ENCODE measurements at places on chromosomes 16 and 17.
A peak's percentile ranks its signal among the peaks of the same experiment; 100 is the strongest.

- no peak for DNase-seq
Observed at GRCh38 chr16:85707528-85708095, 18.9 kb upstream of the GINS2 start.

GRCh38 chr17:56739376-56739775 is 94.3 kb downstream of the C17orf67 start:
- DNase-seq: no peak

DNA sequence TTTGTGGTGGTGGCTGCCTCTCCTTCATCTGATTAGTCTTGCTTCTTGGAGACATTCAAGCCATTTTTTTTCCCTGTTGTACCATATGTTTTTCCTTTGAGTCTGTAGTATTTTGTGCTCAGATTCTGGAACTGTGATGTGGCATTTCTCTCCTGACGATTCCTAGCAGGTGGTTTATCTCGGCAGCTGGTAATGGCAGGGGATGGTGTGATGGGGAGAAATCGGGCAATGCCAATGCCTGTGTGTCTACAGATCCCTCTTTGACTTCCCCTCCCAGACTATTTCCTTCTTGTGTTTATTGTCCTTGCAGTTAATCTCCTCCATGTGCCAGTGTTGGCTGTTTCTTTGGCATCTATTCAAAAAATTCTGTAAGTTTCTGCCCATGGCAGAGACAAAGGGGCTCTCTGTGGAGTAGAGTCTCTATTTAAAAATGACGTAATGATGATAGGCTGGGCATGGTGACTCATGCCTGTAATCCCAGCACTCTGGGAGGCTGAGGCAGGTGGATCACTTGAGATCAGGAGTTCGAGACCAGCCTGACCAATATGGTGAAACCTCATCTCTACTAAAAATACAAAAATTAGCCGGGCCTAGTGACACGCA is 90.2 kb upstream of the ERCC4 start:
- no peak for DNase-seq

- DNase-seq: no peak
Observed at GRCh38 chr16:59324462-59324861, 590.3 kb upstream of the GOT2 start.

DNA sequence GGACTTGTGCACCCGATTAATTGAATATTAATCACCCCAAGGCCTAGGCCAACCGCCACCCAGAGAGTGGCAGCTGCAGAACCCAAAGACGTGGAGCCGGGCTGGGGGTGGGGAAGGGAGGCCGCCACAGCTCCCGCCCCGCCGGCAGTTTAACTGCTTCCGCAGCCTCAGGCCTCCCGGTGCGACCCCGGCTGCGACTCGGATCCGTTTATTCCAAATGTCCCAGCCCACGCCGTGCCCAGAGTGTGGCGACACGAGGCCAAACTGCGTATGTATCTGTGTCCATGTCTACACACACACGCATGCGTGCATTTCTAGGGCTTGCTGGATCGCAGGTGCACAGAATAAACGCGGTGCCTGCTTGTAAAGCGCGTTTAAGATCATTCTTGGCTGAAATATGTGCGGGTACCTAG is 802 bp upstream of the TOB1 start:
- DNase-seq: peak; percentile 88

DNA sequence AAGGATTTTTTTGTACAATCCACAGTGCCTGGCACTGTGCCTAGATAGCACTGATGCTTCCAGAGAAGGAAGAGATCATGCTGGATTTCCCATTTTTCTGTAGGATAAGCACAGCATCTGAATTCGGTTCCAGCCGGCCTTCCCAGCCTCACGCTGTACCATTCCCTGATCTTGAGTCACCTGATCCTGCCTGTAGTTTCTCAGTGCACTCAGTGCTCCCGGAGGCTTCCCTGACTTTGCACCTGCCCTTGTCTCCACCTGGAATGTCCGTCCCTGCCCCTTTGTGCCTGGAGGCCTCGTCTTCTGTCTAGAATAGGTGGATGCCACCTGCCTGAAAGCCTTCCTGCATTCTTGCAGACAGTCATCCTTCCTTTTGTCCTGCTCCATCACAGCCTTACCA is 179.9 kb downstream of the CCDC182 start:
- no peak for DNase-seq
